ENCODE measurements at places on chromosomes 1 and 21.

DNA sequence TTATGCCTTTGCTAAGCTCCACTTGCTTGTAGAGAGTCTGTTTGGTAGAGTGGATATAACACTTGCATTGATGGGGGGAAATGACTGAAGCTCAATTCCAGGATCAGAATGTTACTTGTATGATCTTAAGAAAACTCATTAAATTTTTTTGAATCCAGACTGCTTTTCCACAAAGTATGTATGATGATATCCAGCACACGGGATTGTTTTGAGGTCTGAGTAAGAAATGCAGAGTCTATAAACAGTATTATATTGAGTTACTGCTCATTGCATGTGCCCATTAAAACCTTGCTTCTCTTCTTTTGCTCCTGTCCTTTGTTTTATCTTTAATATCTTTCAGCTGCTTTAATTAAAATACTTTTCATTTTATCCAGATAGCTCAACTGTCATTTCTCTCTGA is 570.4 kb upstream of the ZRANB2 start:
- no peak for DNase-seq

DNA sequence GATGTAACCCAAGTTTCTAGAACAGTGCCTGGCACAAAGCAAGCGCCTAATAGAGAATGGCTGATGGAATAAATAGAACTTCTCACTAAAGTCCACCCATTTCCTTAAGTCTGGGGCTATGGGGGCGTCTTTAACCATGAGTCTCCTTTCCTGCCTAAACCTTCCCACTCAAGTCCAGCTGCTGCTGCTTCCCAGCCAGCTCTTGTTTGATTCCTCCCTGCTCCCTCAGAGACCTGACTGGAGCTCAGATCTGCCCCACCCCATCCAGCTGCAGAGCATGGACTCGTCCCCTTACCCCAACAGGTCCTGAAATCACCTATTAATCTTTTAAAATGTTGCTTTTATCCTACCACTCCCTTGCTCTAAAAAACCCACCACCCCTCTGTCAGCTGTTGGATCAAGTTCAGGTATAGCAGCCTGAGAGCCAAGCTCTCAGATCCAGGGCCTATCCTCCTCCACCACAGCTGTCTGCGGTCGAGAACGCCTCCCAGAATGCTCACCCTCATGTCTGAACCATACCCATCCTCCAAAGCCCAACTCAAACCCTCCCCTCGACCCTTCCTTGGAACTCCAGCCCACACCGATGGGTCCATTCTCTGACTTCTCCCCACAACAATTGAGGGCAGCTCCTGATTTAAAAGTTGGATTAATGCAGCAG is 12.8 kb upstream of the GALNT2 start:
- no peak for DNase-seq

GRCh38 chr1:56859287-56859686 is 4.7 kb downstream of the C8A start:
- DNase-seq: no peak

DNA sequence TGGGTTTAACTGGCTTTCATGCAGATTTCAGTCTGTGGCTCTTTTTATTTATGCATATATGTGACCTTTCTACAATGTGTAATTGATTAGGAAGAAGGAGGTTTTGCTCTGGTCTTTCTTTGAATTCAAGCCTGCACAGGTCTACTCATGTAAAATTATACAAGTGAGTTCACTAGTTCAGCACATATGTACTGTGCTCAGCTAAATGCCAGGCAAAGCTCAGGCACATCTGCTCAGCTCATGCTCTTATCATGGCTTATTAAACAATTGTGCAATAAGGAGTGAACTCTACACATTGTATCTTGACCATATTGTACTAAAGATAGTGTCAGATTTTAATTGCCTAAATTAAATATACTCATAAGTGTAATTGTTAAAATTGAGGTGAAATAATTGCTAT is 378.4 kb downstream of the ADGRL2 start:
- no peak for DNase-seq

GRCh38 chr1:165696625-165697100 is 1.7 kb downstream of the ALDH9A1 start:
- DNase-seq: no peak

- no peak for DNase-seq
Measured at GRCh38 chr1:20723537-20724363, 5.9 kb upstream of the KIF17 start.

DNA sequence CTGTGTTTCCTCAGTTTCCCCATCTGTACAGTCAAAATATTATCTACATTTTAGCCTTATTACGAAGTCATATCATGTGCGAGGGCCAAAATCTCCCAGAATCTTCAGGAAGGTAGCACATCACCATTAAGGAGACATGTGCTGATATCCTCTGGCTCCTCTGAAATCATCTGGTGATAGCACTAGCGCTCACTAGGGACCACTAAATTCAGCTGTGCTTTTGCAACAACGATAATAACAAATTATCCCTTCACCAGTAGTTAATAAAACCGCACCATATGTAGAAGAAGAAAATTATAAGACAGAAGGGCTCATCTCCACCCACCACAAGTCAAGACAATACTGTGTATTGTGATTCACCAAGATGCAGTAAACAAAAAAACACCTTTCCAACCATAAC is 53.3 kb downstream of the TIAM1 start:
- DNase-seq: no peak

DNA sequence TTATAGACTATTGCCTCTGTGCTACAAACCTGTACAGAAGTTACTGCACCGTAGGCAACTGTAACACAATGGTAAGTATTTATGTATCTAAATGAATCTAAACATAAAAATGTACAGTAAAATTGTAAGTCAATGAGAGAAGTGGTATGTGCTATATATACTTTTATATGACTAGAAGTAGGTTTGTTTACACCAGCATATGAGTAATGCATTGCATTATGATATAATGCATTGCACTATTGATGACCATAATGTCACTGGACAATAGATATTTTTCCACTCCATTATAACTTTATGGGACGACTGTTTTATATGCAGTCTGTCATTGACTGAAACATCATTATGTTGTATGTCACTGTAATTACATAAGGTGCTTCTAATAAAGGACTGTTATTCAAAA is 340.3 kb upstream of the SNX7 start:
- no peak for DNase-seq

Data from NCI-H1417 treated with DMSO at 0.1 percent for 48 hours (cell line).